ENCODE measurements at places on chromosomes 16 and 17.

GRCh38 chr17:56910509-56911235 is 3.2 kb downstream of the TRIM25 start:
- no peak for DNase-seq

GRCh38 chr16:66176111-66176510 is 190.4 kb upstream of the CDH5 start:
- DNase-seq = no peak

- DNase-seq = no peak
Observed at GRCh38 chr16:51968749-51969148, 578.2 kb downstream of the TOX3 start.

DNA sequence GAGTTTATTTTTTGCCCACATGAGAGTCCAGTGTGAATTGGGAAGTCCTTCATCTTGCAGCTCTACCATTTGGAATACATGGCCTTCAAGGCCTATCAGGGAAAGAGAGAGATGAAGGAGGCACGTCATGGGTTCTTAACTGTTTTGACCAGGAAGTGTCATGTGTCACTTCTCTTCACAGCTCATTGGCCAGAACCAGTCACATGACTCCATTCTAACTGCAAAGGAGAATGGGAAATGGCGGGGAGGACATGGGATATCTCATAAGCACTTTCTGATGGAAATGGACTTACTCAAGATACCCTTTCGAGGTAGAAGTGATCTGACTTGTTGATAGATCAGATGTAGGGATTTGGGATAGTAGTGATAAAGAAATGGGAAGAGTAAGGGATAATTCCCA is 57.9 kb upstream of the CES5A start:
- no peak for DNase-seq

- no peak for DNase-seq
Observed at GRCh38 chr17:29110372-29110757, 67.4 kb downstream of the PIPOX start.

DNA sequence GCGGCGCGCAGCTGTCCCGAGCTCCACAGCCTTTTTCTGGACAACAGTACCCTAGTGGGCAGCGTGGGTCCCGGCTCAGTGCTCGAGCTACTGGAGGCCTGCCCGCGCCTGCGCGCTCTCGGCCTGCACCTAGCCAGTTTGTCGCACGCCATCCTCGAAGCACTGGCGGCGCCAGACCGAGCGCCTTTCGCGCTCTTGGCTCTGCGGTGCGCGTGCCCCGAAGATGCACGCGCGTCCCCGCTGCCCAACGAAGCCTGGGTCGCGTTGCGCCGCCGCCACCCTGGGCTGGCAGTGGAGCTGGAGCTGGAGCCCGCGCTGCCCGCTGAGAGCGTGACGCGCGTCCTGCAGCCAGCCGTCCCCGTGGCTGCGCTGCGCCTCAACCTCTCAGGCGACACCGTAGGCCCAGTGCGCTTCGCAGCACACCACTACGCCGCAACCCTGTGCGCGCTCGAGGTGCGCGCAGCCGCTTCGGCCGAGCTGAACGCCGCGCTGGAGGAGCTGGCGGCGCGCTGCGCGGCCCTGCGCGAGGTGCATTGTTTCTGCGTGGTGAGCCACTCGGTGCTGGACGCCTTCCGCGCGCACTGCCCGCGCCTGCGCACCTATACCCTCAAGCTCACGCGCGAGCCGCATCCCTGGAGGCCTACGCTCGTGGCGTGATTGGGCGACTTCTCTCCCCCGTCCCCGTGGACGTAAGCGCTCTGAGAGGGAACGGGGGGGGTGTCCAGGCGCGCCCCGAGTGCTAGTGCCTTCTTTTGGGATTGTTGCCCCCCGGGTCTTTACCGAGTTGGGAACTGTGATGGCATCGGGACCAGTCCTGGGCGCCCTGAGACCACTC is 1.2 kb upstream of the HSF4 start:
- DNase-seq = peak; percentile 62

GRCh38 chr17:80379348-80379747 is 35.6 kb upstream of the ENDOV start:
- DNase-seq = no peak

DNA sequence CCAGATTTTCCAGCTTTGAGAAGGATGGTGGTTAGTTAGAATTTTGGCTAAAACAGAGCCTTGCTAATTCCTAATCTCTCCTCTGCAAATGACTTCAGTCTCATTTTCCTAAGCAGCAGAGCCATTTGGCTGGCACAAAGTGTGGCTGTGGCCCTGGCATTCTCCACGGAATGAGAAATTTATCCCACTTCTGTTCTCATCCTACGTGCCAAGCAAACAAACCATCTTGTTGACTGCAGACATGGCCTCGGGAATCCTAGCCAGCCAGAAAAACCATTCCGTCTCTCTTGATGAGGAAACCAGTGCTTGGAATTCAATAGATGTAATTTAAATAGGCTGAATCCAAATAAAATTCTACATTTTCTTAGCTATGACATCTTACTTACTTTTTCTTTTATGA is 34.1 kb upstream of the ELAC2 start:
- no peak for DNase-seq

GRCh38 chr16:81786868-81787267 is 7.8 kb downstream of the PLCG2 start:
- DNase-seq = no peak

DNA sequence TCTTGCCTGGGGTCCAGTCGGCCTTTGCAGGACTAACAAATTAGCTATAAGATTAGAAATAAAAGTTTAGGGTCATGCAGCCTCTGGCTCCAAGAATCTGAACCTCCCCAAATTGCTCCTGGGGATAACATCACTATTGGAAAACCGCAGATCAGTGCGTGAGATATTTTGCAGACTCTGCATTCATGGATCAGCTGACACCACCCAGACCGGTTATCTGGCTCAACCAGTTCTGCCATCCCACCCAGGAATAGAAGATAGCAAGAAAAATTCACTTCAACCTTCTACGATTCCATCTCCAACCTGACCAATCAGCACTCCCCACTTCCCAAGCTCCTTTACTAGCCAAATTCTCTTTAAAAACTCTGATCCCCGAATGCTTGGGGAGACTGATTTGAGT is 4.3 kb upstream of the PGS1 start:
- DNase-seq = no peak

DNA sequence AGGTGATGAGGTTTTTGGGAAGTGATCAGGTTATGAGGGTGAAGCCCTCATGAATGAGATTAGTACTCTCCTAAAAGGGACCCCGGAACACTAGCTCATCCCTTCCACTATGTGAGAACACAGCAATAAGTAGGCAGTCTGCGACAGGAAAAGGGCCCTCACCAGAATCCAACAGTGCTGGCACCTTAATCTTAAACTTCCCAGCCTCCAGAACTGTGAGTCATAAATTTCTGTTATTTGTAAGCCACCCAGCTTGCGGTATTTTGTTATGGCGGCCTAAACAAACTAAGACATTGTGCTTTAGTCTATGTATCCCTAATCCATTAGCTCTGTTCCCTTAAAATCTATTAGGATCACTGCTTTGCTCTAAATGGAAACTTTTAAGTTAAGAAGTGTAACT is 8.5 kb downstream of the SLFN12 start:
- no peak for DNase-seq

GRCh38 chr17:42683407-42684034 is 1.2 kb downstream of the CNTNAP1 start:
- no peak for DNase-seq

- no peak for DNase-seq
Observed at GRCh38 chr17:63927464-63928171, 4.5 kb downstream of the CD79B start.

GRCh38 chr16:20866145-20866772 is 33.9 kb downstream of the DCUN1D3 start:
- peak; percentile 27 for DNase-seq

- DNase-seq = no peak
Observed at GRCh38 chr17:31660684-31661083, 198.4 kb downstream of the COPRS start.

DNA sequence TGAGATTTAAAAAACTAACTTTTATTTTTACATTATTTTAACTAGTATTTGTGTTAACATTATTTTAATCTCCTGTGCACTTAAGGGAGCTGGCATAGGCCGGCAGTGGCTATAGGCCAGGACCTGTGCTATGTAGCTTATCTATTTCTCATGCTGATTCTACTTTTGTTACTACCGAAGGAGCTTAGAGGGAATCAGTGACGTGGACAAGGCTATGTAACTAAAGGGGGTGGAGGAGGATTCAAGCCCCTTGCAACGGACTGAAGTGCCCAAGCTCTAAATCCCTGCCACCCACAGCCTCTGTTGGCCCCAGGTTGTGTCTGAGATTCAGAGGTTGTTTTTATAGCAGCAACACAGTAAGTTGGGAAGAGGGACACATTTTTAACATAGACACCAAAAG is 356.4 kb downstream of the WWOX start:
- no peak for DNase-seq

- no peak for DNase-seq
Observed at GRCh38 chr17:610276-610675, 104.4 kb downstream of the VPS53 start.

- DNase-seq = no peak
Observed at GRCh38 chr17:41625602-41626001, 1.2 kb upstream of the KRT17 start.

GRCh38 chr16:69270831-69271230 is 40.3 kb upstream of the VPS4A start:
- no peak for DNase-seq

- DNase-seq = peak; percentile 79
Observed at GRCh38 chr17:82230609-82231311, 1.9 kb downstream of the SLC16A3 start.

- DNase-seq = no peak
Observed at GRCh38 chr16:51766739-51767138, 615.7 kb upstream of the SALL1 start.

DNA sequence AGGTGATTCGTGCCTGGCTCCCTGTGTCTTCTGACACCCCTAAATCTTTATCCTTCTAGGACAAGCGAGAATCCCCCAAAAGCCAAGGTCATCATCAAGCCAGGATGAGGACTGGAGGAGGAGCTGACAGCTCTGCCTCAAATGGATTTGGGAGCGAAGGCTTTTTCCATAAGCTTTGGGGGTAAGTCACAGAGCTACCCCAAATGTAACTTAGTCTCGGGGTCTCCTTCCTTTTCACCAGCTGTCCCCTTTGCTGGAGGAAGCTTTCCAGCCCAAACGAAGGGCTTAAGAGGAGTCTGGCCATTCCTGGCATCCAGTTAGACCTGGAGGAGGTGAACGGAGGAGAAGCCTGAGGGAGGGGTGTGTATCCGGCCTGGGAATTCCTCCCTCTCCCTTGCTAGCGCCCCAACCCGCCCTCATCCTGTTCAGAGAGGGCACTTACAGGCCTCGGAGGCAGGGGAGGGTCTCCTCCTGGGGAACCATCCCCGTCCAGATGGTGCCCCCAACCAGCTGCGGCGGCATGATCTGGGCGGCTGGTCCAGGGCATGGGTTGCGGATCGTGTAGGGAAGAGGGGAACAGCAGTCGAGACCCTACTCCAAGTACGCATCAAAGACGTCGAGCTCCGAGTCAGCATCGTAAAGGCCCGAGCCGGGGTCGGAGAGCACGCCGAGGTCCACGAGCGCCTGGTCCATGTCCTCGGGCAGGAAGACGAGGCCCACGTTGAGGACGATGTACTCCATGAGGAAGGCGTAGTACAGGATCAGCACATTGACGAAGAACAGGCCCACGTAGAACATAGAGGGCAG is 938 bp downstream of the DEXI start:
- DNase-seq = no peak

DNA sequence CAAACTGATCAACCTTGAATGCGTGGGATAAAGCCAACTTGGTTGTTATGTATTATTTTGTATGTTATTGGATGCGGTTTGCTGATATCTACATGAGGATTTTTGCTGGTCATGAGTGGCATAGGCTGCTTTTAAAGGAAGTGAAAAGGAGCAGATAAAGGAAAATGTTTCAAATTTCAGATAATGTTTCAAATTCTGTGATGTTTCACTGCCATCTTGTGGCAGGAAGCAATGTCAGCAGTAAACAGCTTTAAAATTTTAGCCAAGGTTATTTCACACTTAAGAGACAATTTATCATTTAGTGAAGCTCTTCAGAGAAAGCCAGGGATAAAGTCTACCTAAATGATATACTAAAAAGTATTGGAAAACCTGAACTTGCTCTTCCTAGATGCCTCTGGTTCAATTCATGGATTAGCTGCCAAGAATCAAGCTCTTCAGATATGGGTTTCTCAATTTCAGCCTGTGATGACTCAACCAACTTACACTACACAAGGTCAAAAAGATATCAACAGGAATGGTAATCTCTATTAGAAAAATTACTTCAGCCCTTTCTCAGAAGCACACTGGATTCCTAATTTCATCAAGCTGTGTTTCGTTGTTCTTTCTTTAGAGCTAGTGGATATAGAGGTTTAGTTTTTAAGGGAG is 136.0 kb upstream of the C17orf78 start:
- no peak for DNase-seq

GRCh38 chr17:62713086-62713881 is 85.8 kb downstream of the MRC2 start:
- DNase-seq = no peak

GRCh38 chr17:35160354-35161201 is 13.0 kb downstream of the UNC45B start:
- DNase-seq = peak; percentile 21

DNA sequence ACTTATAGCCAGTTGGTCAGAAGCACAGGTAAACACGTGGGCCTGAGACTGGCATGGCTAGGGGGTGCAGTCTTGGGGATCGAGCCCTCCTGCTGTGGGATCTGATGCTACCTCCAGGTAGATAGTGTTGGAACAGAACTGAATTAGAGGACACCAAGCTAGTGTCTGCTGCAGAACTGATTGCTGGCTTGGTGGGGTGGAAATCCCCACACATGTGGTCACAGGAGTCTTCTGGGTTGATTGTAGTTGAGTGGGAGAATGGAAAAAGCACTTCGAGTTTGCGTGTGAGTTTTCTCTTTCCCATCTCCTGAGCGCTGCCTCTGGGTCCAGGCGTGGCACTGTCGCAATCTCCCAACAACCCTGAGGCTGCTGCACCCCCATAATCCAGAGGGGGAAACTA is 8.0 kb upstream of the SPATA32 start:
- DNase-seq = no peak

DNA sequence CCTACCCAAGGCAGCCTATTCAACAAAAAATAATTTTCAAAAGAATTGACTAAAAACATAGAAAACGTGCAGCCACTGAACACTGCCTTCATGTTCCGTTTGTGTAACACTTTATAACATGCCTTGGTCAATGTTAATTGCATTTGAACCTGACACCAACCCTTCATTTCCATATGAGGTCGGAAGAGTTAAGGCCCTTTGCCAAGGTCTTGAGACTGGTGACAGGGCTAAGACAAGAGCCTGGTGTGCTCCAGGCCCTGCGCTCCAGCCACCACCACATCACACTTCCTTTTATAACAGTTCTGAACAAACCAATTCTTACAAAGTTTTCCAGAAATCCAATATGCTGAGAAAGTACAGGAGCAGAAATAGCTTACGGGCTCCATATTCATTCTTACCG is 4.2 kb downstream of the BBS2 start:
- DNase-seq = no peak

- DNase-seq = no peak
Observed at GRCh38 chr17:53659181-53659580, 163.5 kb upstream of the KIF2B start.

DNA sequence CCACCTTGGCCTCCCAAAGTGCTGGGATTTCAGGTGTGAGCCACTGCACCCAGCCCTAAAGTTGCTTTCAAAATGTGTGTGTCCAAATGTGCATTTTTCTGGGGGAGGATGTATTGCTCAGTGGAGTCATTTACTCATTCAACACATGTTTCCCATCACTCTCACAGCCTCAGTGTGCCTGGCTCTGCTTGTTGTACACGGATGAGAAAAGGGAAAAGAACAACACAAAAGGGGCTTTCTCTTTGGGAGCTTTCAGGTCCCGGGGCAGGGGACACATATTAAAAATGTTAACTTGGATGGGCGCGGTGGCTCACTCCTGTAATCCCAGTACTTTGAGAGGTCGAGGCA is 1.7 kb upstream of the PPL start:
- DNase-seq = no peak

- DNase-seq = no peak
Observed at GRCh38 chr17:11467639-11468038, 130.6 kb upstream of the DNAH9 start.

All from activated CD4-positive, alpha-beta T cell treated with anti-CD3 and anti-CD28 coated beads, Interleukin-2, amount 50 U/mL, for 48 hours (primary cell).